Activated CD8-positive, alpha-beta memory T cell treated with anti-CD3 and anti-CD28 coated beads for 1 hour (primary cell): ENCODE measurements at places on chromosomes 7 and 10.

- DNase-seq: no peak
These were observed 547.4 kb downstream of the ZWINT start for GRCh38 chr10:55813451-55814170.

GRCh38 chr7:54985426-54986330 lies 33.1 kb upstream of the EGFR start:
- no peak for DNase-seq

DNA sequence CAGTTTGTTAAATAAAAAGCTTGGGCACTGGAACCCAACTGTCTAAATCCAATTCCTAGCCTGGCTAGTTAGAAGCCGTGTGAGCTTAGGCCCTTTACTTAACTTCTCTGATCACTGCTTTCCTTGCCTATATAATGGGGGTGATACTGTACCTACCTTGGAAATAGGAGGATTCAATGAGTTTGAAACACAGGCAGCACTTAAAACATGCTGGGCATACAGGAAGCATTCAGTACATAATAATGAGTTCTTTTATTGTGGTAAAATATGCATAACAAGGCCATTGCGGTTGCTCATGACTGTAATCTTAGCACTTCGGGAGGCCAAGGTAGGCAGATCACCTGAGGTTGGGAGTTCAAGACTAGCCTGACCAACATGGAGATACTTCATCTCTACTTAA lies 47.4 kb upstream of the SEPHS1 start:
- no peak for DNase-seq

- no peak for DNase-seq
These were observed 216.0 kb downstream of the KLF6 start for GRCh38 chr10:3568983-3569382.

- DNase-seq: no peak
These were observed 282.1 kb downstream of the ARHGAP12 start for GRCh38 chr10:31646519-31646918.

DNA sequence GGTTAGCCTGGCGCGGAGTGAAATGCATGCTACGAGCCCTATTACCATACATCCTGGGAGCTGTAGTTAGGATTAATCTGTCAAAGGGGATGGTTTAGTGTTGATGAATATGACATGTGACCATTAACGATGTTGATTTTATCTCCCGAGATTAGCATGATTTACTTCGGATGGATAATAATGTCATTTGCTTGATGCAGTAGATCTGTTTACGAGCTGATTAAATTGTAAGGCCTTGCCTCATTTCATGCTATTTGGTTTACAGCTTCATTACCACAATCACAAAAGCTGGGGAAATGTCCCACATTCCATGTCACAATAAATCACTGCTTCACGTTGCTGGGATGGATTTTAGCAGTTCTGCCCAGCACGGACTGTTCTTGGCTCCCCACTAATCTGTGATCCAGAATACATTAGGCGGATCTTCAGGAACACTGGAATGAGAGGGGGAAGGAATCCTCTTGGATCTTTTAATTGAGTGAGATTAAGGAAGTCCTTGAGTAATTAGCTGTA lies 22.3 kb downstream of the ZNF503 start:
- DNase-seq: no peak

GRCh38 chr7:115135146-115135545 lies 213.3 kb downstream of the MDFIC start:
- no peak for DNase-seq

GRCh38 chr10:17737027-17737965 lies 14.7 kb upstream of the TMEM236 start:
- DNase-seq: no peak

DNA sequence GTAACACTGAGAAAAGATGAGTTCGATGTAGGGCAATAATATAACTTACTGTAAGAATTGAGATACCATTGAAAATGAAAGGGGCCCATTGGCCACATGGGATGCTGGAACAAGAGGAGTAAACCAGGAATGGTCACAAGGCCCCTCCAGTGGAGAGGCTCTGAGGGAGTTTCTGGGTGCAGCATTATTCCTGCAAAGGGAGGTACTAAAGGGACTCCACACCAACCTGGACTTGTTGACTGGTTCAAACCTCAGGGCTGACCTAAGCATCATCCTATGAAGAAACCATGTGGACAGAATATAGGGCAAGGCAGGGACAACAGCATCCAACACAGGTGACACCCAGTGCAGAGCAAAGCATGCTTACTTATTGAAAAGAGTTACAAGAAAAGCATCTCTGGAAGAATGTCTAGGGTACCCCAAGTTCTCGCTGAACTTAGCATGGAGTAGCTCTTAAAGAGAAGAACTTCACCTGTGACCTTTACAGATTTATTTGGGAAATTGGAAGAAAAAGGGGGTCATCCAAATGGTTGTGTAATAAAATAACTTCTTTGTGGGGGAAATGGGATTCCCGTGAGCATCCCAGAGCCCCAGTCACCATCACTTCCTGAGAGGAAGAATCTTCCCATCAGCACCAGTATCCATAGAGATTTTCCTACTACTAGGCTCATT lies 34.7 kb downstream of the PRSS2 start:
- no peak for DNase-seq

- no peak for DNase-seq
These were observed 452 bp upstream of the RPP30 start for GRCh38 chr10:90871279-90871765.

- no peak for DNase-seq
These were observed 153.6 kb downstream of the TCERG1L start for GRCh38 chr10:131157899-131158298.

DNA sequence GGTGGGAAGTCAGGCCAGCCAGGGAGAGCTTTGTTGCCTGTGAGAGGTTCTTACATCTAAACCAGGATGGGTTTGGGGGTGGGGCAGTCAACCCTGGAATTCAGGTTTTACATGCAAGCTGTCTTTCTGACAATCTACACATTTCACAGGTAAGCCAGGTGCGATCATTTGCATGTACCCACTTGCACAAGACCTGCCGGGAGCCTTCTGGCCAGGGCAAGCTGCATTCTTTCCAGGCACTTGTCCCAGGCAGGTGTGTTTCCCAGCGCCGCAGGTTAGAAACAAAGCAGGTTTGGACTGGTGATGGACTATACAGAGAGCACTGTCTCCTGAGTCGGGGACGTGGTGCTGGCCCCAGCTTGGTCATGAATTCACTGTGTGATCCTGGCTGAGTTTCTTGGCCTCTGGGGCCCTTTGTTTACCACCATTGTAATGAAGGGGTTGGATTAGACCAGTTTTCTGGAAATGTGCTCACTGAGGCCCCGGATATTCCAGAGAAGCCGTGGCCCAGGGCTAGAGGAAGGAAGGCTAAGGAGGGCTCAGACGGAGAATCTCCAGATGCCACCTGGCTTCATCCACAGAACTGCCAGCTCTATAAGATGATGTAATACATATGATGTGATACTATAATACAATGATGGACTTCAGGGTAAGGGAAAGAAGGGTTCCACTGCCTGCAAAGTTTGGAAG lies 205.2 kb upstream of the SVIL start:
- DNase-seq: no peak

- no peak for DNase-seq
These were observed 5.7 kb downstream of the CYTH3 start for GRCh38 chr7:6266699-6267098.

DNA sequence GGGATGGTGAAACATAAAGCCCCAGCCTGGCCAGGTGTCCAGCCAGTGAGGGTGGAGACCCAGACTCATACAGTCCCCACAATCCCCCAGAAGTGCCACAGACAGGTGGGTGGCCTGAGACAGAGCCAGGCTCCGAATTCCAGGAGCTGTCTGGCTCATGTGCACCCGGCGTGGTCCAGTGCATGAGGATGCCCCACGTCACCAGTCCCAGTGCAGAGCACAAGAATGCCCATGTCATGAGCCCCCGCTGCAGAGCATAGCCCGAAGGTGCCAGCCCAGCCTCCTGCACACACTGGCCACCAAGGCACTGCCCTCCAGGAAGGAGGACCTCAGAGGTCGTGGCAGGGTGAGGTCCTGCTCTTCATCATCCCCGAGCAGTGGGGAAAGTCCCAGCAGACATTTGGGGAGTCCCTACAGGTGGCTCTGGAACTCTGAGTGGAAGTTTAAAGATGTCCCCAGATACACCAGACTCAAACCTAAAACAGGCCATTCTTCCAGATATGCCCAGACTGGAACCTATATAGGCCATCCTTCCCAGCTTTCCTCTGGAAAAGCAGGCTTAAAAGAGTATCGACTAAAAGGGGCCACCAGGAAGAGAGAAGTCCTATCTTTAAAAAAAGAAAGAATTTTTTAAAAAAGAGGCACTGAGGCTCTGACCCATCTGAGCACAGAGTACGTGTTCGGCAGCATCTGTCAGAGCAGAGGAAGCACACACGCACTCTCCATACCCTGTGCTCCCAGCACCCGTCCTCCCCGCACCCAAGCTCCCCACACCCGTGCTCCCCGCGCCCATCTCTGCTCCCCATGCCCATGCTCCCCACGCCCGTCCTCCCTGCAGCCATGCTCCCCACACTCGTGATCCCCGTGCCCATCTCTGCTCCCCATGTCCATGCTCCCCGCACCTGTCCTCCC lies 11.5 kb downstream of the DIP2C start:
- no peak for DNase-seq

DNA sequence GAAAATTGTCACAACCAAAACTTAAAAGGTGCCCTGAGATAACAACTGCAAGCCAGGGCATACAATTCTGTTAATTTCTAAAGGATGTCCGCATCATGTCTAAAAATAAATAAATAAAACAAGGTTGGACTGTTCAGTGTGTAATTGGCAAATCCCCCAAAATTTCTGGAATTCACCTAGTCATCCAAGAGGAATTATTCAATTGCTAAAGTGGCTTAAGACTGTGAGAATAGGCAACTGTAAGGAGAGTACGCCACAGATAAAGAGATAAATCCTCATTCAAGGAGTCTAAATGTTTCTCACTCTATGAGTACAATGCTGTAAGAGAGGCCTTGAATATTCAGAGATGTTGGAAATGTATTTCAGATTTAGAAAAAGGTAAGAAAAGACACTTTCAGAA lies 37.2 kb downstream of the PIK3AP1 start:
- no peak for DNase-seq

DNA sequence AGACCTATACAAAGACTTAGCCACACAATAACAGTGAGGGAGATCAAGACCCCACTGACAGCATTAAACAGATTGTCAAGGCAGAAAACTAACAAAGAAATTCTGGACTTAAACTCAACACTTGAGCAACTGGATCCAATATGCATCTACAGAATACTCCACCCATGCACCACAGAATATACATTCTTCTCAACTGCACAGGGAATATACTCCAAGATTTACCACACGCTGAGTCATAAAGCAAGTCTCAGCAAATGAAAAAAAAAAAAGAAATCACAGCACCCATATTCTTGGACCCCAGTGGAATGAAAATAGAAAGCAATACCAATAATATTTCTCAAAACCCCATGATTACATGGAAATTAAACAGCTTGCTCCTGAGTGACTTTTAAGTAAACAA lies 680.2 kb downstream of the PCDH15 start:
- DNase-seq: no peak

DNA sequence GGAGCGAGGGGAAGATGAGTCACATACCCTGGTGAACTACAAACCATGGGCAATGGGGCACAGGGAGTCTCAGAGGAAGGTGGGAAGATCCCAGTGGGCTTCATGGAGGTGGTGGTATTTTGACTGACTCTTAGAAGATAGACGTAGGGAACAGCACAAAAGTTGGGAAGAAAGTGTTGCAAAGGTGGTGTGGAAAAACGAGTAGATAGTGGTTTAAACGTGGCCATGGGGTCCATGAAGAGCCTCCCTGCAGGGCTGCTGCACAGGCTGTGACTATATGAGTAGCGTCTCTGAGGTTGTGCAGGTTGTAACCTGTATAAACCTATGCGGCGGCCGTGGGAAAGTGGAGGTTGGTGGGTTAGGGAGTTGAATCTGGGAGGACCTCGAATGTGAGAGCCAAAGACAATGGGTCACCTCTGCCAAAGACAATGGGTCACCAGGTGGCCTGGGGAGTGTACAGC lies 13.8 kb downstream of the LZTS2 start:
- no peak for DNase-seq

DNA sequence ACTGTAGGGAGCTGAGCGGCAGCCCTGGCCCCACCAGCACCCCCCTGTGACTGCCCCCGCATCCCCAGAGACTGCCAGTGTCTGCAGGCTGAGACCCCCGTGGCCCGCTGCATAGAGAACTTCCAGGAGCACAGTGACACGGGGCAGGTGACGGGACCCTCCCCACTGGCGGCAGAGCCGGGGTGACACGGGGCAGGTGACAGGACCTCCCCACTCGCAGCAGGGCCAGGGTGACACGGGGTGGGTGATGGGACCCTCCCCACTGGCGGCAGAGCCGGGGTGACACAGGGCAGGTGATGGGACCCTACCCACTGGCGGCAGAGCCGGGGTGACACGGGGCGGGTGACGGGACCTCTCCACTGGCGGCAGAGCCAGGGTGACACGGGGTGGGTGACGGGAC lies 2.3 kb downstream of the GPER1 start:
- no peak for DNase-seq

GRCh38 chr10:104895541-104895940 lies 254.5 kb downstream of the SORCS3 start:
- DNase-seq: no peak

GRCh38 chr7:155513543-155514285 lies 32.6 kb downstream of the CNPY1 start:
- no peak for DNase-seq

DNA sequence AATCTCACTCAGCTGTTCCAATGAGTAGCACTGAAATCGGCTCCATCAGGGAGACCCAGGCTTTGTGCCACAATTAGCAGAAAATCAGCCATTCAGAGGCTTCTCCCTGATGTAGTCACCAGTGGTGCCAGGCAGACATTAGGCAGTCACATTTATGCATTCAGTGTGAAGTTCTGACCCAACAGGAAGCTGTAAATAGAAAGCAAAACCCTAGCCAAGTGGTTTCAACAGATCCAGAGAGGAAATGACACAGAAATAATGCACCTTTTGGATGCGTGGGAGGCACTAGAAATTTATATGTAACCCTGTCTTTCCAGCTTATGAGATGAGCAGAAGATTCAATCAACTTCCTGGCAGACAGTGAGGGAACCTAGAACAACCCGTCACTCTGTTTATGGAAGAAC lies 186.4 kb downstream of the PDE1C start:
- DNase-seq: no peak

DNA sequence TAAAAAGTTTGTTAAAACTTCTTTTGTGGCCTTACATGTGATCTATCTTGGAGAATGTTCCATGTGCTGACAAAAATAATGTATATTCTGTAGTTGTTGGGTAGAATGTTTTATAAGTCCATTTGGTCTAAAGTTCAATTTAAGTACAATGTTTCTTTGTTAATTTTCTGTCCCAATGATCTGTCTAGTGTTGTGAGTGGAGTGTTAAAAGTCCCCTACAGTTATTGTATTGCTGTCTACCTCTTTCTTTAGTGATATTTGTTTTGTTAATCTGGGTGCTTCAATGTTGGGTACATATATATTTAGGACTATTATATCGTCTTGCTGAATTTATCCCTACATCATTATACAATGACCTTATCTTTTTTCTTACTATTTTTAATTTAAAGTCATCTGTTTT lies 6.9 kb downstream of the TMEM140 start:
- no peak for DNase-seq

GRCh38 chr10:71634531-71635164 lies 84.9 kb downstream of the C10orf105 start:
- no peak for DNase-seq

- no peak for DNase-seq
These were observed 84.7 kb downstream of the NRP1 start for GRCh38 chr10:33249659-33250345.

- no peak for DNase-seq
These were observed 3.6 kb downstream of the DUSP5 start for GRCh38 chr10:110501142-110501937.

GRCh38 chr7:106562711-106563366 lies 98.1 kb downstream of the CCDC71L start:
- DNase-seq: no peak
